ENCODE measurements at places on chromosomes 2 and 18. TPM values are rescaled to one million over a fixed set of nuclear protein-coding genes. Genes with fewer than 3 reads are reported as not detected.

Gene INPP5D
- 0.20 TPM for total RNA-seq

DNA sequence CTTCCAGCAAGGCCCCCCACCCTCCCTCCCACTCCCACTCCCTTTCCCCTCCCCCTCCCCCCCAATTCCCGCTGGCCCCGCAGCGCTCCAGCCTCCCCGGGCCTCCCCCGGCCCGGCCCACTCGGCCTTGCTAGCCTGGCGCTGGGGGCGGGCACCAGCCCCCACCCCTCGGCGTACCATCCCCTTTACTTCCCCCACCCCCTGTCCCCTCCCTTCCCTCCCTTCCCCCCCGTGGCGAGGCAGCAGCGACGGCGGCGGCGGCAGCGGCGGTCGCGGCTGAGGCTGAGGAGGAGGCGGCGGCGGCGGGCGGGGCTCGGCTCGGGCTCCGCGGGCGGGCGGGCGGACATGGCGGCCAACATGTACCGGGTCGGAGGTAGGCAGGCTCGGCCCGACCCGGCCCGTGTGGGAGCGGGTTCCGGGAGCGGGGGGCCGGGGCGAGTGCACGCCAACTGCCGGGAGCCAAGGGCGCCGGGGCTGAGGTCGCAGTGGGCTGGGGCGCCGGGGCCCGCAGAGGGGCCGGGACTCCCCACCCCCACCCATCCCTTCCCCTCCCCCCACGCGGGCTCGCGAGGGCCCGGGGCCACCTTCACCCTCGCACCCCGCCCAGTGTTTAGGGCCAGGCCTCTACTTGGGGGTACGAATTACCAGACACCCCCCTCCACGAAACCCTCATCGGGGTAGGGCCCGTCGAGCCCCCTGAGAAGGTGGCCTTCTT lies at the start of gene MTA3:
Gene MTA3 (plus strand): TSS at position 232 of the 715 bp plus-strand sequence. CDS start 114 bp downstream, at position 346.
- H3K36me3 ChIP-seq = peaks cover 6% of the 10 kb centered on the region
- peak within 1 kb of the TSS; percentile 92 for H3K27ac ChIP-seq
- DNase-seq = no peak
- no peaks in the 10 kb centered on the region for H3K27me3 ChIP-seq
- H3K4me1 ChIP-seq = peaks cover 29% of the 10 kb centered on the region

- no peak overlapping the region for H3K4me3 ChIP-seq
- no peak for DNase-seq
- no peak overlapping the region for H3K27ac ChIP-seq
These were observed 1337.2 kb upstream of the NRXN1 start for GRCh38 chr2:52369178-52369577.

DNA sequence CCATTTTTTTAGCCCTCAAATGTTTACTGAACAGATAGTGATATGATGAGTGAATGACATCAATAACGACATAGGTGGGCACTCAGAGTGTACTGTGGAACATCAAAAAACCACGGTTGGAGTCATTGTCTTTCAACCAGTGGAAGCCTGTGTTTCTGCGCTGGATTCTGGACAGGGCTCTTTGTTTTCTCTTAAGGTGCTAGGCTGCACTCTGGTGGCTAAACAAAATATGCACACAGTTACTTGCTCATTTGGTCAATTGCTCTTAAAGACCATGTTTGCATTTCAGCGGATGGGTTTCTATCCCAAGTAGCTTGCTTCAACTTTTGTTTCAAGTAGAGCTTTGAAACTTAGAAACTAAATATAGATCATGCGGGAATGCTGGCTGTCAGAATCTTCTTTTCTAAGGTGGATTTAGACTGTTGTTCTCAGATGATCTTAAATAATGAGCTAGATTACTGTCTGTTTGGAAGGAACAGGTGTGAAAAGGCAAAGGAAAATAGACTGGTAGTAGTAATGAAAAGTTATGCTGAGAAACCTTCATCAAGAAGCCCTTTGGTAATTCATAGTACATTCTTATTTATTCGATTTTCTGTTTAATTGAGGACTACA lies 48.5 kb upstream of the LYPD6B start:
- no peak overlapping the region for H3K27ac ChIP-seq
- H3K4me1 ChIP-seq = peaks cover 3% of the 10 kb centered on the region
- DNase-seq = no peak
- no peaks in the 10 kb centered on the region for H3K36me3 ChIP-seq
- no peaks in the 10 kb centered on the region for H3K27me3 ChIP-seq

DNA sequence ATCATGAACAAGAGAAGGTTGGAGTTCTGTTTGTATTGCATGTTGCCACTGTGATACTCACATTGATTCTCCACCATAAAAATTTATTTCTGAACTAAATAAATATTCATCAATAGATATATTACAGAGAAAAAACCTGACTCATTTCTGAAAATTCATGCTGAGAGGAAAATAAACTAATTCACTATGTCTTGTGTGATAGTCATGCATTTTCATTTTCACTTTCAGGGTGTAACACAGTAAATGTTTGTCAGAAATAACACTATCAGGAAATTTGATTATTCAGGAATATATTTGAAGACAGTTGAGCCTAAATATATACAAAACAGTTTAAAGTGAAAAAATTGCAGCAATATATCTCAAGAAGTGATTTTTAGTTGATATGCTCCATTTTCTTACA lies 335.2 kb downstream of the KCNJ3 start:
- H3K4me1 ChIP-seq = no peaks in the 10 kb centered on the region
- no peaks in the 10 kb centered on the region for H3K36me3 ChIP-seq
- H3K4me3 ChIP-seq = no peak overlapping the region
- no peak for DNase-seq

Measured in chondrocyte (in vitro differentiated cells).